ENCODE measurements at places on chromosomes 12 and 14.
A peak's percentile ranks its signal among the peaks of the same experiment; 100 is the strongest.

- DNase-seq = no peak
Observed at GRCh38 chr12:57829025-57829777, 10.7 kb upstream of the AVIL start.

DNA sequence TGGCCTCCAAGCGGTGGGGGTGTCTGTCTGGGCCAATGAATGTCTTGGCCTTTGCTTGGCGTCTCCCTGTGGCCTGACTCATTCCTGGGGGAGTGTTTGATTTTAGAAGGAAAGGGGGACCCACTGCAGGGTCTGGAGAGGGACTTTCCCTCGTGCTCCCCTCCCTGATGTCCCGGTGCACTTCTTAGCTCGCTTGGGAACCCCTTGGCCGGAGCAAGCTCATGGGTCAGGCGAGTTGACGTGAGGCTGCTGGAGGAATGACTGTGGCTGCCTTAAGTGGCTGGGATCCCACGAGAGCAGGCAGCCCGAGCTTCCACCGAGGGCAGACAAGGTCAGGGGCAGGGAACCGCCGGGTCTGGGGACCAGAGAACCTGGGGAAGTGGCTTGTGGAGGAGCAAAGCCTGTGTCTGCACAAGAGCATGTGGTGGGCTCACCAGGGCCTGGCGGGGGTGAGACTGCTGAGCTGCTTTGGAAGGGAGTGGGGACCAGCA, 218.4 kb upstream of the C14orf180 start:
- DNase-seq = no peak

DNA sequence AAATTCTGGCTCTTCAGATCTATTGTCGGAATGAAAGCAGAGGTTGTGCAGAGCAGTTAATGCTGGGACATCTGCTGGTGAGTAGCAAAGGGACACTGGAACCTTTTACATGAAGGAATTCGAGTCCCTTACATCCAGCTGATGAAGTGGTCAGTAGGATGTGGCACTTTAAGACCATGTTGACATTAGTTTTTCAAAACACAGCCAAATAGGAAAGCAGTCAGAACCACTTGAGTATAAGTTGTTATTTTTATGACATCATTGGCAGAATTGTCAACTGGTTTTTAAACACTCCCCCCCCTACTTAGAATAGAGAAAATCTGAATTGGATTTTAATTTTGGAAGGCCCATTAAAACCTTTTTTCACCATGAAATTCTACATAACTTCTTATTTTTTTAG, 46.8 kb upstream of the AMN start:
- DNase-seq = no peak

DNA sequence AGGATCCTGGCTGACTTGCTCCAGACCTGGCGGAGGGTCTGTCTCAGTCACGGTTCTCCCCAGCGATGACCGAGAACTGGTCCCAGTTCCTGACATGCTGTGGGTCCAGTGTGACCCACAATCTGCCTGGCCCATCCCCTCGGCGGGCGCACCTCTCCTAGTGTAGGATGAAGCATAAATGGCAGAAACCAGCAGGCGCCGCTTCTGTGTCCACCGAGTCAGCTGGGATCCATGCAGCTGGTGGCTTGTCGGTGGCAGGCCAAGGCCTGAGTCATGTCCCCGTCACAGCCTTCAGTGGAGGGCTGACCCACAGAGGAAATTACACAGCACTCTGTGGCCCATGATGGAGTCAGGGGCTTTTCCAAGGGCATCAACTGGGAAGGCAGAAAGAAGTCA, 38.5 kb downstream of the NFKBIA start:
- DNase-seq = peak; percentile 46

- no peak for DNase-seq
Observed at GRCh38 chr12:63995512-63995911, 151.0 kb downstream of the SRGAP1 start.

DNA sequence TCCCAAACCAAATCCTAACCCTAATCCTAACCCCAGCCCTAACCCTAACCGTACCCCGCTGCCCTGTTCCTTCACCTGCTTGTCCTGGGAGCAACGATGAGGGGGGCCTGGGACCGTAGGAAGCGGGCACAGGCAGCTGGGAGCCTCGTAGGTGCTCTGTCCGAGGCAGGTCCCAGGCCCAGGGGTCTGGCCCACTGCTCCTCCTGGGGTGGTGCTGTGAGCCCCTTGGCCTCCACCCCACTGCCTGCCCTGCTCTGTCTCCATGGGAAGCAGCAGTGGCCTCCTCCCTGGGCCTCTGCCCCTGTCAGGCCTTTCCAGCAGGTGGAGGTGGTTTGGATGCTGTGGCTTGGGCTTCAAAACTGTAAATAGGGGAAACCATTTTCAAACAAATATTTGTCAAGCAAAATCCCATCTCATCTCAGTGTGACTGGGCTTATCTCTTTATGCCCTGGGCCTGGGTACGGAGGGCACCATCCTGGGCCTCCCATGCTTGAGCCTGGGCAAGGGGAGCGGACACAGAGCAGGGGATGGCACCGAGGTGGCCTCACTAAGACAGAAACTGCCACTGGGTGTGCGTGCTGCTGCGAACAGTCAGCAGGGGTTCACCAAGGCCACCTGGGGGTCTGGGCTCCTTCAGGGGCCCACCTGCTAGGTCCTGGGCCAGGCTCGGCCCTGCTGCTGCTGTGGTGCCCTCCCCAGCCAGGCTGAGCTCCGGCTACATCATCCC, 3.7 kb upstream of the BEGAIN start:
- DNase-seq = no peak

- DNase-seq = no peak
Observed at GRCh38 chr14:22391908-22392565, 197.0 kb downstream of the DAD1 start.

DNA sequence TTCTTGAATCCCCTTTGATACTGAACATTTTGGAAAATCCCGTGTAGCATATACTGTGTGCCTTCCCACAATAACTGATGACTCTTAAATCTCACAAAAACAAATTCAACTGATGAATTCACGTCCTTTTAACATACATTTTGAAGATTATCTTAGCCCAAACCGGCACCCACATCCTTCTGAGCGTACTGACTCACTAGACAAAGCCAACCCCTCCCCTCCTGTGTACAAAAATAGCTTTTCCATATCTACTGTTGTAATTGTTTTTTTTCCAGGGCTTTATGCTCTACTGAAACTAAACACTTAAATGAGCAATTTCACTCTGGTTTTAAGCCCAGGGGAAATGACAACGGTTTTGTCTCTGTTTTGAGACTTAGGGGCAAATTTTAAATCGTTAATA, 109.4 kb upstream of the ATF7IP start:
- DNase-seq = peak; percentile 63

GRCh38 chr12:70550180-70550577, 87.0 kb downstream of the PTPRB start:
- DNase-seq = no peak

- peak; percentile 59 for DNase-seq
Observed at GRCh38 chr12:116880817-116881324, 370 bp downstream of the HRK start.

DNA sequence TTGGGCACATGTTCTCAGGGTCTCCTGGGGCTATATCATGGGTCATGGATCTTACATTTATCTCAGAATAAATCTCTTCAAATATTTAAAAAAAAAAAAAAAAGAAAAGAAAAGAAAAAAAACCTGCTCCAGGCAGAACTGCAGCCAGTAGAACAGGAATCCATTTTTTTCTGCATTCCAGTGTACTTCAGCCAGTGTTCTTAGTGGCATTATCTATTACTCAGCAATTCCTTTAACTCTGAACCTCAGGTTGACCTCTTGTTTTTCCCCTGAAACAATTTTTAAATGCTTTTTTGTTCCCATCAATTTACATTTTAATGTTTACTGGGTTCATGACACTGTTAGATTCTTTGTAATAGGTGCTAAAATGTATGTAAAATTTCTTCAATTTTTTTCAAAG, 66.7 kb upstream of the STXBP6 start:
- DNase-seq = no peak

DNA sequence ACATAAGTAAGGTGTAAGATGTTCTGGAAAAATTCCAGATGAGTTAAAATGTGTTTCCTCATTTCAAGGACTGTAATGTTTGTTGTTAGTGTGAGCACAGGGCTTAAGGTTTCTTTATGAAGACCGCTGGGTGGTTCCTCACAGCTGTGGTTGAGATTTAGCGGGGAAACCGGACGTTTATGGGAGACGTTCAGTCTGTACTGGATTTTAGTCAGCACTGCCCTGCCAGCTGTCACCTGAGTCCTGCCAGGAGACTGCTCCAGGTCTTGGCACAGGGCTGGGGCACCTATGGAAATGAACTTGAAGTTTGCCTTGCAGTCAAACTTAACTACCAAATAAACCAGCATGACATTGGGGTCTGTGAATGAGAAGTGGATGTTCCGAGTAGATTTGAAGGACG, 555.2 kb downstream of the DIO2 start:
- DNase-seq = no peak

DNA sequence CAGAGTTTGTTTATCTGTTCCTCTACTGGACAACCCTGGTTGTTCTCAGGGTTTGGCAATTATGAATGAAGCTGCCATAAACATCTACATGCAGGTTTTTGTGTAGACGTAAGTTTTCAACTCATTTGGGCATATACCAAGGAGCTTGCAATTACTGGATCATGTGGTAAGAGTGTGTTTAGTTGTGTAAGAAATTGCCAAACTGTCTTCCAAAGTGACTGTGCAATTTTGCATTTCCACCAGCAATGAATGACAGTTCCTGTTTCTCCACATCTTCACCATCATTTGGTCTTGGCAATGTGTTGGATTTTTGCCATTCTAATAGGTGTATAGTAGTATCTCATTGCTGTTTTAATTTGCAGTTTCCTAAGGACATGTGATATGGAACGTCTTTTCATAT, 39.8 kb upstream of the FBXO33 start:
- DNase-seq = no peak

- DNase-seq = peak; percentile 22
Observed at GRCh38 chr14:75399843-75400775, 27.7 kb upstream of the JDP2 start.

- DNase-seq = no peak
Observed at GRCh38 chr12:102342281-102343006, 137.9 kb downstream of the IGF1 start.

DNA sequence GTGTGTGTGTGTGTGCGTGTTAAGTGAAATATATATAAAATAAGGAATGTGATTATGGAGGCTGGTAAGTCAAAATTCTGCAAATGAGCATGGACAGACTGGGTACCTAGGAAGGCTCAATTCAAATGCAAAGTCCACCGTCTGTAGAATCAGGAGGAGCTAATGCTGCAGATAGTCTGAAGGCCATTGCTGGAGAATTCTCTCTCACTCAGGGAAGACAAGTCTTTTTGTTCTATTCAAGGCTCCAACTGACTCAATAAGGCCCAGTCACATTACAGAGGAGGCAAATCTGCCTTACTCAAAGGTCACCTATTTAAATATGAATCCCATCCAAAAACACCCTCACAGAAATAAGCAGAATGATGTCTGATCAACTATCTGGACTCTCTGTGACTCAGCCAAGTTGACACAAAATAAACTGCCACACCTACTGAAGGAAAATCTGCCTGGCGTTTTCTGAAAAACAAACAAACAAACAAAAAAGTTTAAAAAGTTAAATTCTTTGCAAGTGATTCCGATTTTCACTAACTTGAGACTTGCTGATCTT, 684 bp upstream of the KLRF2 start:
- DNase-seq = no peak

DNA sequence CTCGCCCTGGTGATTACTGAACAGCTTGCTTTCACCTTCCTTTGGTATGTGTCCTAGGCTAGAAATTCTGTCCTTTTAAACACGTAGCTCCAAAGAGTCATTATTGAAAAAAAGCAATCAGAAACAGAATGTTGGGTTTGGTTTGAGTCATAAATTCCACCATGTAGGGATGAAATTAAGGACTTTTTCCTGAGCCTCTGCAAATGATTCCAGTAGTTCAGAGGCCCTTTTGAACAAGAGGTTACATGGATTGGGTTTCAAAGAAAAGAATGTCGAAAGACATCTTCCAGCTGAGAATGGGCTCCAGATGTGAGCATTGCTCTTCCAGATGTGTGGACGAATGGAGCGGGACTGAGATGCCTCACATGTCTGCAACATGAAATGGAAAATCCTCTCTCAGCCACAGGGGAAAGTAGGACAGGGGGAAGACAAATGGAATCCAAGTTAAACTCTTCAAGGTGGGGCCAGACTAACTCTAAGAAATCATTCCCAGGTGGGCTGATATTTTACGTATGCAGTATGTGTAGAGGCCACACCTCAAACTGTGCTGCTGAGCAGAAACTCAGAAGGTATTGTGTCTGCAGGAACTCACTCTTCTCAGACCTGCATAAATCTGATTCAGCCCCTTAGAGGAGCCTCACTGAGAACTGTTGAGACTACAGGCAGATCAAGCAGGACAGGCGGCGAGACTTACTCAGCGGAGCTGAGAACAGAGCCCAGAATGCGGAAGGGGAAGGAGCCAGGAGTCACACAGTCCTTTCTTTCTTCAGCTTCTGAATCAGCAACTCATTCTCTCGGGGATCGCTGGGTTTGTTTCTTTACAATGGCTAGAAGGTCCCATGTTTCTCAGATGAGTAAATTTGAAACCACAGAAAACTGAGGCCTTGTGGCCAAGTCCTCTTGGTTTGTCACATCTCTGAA, 23.3 kb upstream of the EMP1 start:
- peak; percentile 93 for DNase-seq

- DNase-seq = peak; percentile 57
Observed at GRCh38 chr14:101665478-101666078, 95.9 kb upstream of the PPP2R5C start.

GRCh38 chr12:64890873-64891468, 66.5 kb downstream of the TBC1D30 start:
- peak; percentile 63 for DNase-seq

GRCh38 chr12:59624732-59625460, 29.1 kb downstream of the SLC16A7 start:
- DNase-seq = no peak

DNA sequence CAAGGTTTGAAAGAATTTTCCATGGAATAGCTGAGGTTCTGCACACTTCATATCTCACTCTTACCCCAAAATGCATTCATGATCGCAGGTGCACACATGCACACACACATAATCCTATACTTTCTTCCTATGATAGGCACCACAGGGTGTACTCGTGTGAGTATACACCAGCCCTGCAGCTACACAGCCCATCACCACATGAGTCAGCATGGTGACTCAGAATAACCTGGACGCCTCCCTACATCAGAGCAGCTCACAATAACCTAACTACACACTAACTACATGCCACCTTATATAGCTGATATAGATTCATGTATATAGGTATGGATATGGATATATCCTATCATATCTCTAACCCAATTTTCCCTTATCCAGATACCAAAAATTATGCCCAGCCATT, 850.2 kb upstream of the TMEM132C start:
- peak; percentile 1 for DNase-seq

GRCh38 chr12:97560786-97561618, 98.4 kb downstream of the RMST start:
- no peak for DNase-seq

Measured in activated CD4-positive, alpha-beta T cell treated with anti-CD3 and anti-CD28 coated beads, Interleukin-10, Interleukin-2, amounts not matched to agents 100 ng/mL and 50 ng/mL, durations not matched to agents 16 hours and 8 hours (primary cell).